ENCODE measurements at places on chromosomes 5 and 9.

DNA sequence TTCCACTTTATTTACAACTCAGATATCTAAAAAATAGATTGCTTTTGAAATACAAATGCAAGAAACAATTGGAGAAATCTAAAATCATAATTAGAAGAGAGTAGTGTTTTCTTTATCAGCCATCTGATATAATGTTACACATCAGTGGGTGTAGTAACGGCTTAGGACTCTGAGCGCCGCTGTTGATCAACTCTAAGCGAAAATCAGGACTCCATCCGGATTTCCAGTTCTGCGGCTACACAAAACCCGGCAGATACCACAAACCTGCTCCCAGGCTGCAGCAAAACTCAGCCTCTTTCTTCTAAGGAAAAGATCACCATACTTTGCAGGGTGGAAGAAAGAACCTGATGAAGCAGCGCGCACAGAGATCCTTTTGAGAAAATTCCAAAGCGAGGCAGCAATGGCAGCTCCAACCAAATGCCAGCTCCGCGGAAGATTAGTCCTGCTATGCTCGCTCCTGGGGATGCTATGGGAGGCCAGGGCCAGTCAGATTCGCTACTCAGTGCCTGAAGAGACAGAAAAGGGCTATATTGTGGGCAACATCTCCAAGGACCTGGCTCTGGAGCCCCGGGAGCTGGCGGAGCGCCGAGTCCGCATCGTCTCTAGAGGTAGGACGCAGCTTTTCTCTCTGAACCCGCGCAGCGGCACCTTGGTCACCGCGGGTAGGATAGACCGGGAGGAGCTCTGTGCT lies at the start of gene PCDHGA9:
TSS of gene PCDHGA9 (plus strand) at position 226 of the 691 bp plus-strand sequence. CDS start at position 401, 175 bp downstream.
- DNase-seq = no peak

- DNase-seq = no peak
Measured at GRCh38 chr5:135319458-135319857, 79.6 kb downstream of the MACROH2A1 start.

GRCh38 chr9:89597711-89598362 lies 7.0 kb upstream of the GADD45G start:
- no peak for DNase-seq

DNA sequence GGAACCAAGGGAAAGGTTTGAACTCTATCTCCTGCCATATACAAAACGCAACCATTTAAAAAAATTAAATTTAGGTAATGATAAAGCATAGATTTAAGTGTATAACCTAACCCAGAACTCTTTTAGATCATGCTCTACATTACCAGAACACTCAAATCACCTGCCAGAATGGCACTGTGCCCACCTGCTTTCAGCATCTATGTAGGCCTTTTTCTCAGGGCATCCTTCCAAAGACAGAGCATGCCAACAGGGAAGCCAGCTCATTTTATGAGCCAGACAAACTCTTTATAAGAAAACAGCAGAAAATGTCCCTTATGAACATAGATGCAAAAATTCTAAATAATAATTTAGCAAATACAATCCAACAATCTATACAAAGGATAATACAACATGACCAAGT lies 47.9 kb upstream of the SMAD5 start:
- DNase-seq = no peak

DNA sequence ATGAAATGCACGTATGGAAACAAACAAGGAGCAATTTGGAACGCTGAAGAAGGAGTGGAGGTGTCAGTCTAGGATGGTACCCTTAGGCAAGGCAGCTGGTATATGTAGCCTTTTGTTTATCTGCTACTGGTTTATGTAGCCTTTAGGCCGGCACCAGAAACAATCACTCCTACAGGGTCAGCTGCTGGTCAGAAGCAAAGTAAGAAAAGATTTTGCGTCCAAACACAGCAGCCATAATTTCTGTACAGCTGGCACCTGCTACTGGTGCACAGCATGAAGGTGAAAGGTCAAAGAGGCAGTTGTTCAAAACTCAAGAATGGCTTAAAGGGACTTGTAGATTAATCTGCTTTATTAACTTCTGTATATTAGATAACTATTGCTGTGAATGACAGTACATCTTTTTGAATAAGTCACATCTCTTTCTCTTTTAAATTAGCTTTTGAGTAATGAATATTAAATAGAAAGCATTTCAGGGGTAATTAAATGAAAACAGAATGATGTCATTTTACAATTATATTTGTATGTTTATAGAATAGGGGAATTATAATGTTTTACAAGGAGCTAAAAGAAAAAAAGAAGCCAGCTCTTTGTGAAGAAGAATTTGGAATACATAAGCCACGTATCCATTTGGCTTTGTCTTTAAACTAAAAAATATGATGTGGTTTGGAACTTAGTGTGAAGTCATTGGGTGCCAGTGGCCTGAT lies 33.1 kb upstream of the TLX3 start:
- no peak for DNase-seq

DNA sequence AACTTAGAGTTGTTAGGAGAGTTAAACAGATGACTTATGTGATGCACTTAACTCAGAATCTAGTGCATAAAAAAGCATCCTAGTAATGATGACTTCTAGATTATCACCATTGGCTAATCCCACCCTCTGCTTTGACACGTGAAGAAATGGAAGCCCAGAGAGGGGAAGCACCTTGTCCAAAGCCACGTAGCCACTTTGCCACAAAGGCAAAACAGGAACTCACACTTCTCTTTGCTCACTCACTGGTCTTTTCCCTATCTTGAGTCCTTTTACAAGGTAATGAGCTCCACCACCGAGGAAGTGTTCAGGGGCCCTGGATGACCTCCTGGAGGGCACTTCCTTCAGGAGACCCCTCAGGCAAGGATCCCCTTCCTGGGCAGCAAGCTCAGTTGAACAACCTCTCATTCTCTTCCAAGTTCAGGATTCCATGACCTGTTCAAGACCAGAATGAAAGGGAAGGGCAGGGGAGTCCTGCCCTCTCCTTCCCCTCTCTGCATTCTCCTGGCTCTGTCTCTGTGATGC lies 89.7 kb downstream of the HRH2 start:
- DNase-seq = no peak

GRCh38 chr5:169732841-169733240 lies 95.8 kb downstream of the DOCK2 start:
- DNase-seq = no peak

DNA sequence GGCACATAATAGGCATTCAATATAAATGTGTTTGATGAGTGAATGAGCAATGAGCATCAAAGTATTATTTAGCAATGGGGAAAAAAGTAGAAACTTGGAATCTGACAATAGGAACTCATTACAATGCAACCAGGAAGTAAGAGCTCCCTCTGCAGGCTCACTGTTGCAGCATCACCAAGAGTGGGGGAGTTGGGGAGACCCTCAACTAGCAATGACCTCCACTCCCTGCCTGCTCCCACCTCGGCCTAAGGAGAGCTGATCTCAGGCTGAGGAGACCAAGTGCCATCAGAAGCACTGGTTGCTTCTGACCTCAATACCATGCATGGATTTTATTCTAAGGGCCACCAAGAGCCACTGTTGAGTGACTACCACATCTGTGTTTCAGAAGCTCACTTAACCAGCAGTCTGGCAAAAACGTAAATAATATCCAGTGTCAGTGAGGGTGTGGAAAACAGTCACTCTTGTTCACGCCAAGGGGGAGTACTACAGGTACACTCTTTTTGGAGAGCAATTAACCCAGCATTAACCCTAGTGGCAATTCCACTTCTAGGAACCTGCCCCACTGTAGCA lies 8.0 kb downstream of the VDAC1 start:
- DNase-seq = no peak

GRCh38 chr5:91401175-91401574 lies 18.1 kb upstream of the ARRDC3 start:
- DNase-seq = no peak

DNA sequence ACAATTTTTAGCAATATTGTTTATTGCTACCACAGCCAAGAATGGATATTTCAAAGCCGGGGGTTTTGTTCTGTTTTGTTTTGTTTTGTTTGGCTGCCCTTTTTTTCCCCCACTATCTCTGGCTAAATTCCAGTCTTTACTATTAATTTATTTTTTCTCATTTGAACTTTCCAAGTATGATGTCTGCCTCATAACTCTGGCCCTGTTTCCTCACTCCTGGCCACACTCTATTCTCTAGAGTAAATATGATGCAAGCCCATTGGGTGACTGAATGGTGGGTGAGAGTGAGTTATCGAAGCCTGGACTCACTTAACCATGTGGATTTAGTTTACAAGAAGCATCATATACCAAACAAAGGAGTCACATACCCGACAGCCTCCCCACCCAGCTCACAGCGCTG lies 41.9 kb downstream of the WDR36 start:
- DNase-seq = no peak

- DNase-seq = no peak
Measured at GRCh38 chr9:125659954-125660353, 47.1 kb downstream of the MAPKAP1 start.

- DNase-seq = no peak
Measured at GRCh38 chr9:92392690-92393089, 11.7 kb downstream of the OGN start.

DNA sequence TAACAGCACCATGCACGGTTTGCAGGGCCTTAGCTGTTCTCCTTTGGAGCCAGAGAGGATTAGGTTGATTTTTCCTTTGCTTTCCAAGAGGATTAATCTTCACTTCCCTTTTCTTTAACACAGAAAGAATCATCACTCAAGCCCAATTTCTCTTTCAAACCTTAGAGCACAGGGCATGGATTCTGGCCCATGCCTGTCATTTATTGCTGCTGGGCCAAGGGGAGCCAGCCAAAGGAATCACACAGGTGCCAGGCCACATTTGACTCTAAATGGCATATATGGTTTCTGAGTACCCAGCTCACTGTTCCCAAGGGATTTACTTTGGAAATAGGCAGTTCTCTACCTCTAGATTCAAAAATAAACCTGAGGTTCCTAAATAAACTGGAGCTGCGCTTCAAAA lies 58.3 kb downstream of the FBXL7 start:
- no peak for DNase-seq

GRCh38 chr9:108086624-108087023 lies 597.1 kb upstream of the KLF4 start:
- DNase-seq = no peak

- DNase-seq = no peak
Measured at GRCh38 chr9:27059907-27060306, 49.1 kb upstream of the TEK start.

DNA sequence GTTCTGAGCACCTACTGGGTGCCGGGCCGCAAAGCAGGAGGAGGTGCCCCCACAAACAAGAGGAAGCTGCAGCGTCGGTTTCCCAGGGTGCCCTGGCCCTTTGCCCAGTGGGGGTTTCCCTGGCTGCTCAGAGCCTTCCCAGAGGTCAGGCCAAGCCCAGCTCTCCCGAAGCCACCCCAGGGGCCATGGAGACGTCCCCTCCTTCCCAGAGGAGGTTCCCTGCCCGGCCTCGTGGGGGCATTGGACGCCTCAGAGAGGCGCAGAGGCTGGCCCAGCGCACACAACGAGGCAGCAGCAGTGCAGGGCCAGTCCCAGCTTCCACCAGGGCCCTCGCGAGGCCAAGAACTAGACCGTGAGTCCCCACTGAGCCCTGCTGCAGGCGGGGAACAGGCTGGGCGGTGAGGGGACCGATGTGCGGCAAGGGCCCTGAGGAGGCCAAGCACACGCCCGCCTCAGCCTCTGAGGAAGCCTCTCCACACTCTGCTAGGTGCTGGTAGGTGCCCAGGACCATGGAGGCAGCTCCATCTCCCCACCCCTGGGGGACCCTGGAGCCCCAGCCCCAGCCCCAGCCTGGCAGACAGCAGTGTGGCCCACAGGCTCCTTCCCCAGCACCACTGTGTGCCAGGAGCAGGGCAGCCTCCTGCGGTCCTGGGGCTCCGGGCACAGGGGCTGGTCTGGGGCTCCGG lies 7.0 kb downstream of the DIPK1B start:
- no peak for DNase-seq

- no peak for DNase-seq
Measured at GRCh38 chr5:95591490-95591901, 28.4 kb upstream of the GPR150 start.

GRCh38 chr9:117777823-117778222 lies 73.6 kb downstream of the TLR4 start:
- DNase-seq = no peak

DNA sequence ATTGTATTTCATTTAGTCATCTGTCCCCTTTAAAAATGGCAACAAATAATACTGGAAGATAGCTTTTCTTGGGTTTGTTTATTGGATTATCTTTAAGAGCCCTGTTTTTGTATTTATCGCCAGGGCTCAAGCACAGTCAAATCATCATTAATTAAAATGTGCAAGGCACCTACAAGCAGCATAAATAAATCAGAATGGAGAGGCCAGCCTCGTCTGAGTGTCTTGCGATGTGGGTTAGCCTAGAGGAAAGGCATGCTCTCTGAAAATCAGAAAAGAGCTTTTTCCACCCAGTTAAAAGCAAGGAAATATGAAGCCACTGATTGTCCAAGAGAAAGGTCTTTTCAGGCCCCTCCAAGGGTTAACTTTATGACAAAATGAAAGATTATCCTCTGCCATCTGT lies 31.8 kb downstream of the ZFAND5 start:
- no peak for DNase-seq

- DNase-seq = no peak
Measured at GRCh38 chr5:134994560-134995156, 27.0 kb downstream of the CATSPER3 start.

DNA sequence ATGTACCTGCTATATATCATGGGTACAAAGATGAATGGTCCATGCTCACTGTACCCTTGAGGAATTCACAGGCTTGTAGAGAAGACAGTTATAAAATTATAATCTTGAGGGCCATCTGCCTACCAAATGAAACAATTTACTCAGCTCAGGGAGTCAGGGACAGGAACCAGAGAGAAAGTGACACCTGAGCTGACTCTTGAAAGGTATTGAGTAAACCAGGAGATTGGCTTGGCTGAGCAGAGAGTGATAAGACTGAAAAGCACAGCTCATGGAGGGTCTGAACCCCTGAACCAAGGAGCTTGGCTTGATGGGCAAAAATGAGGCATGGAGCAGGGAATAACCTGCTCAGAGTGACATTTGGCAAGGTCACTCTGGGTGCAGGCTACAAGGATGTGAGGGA lies 147.3 kb downstream of the FAM114A2 start:
- no peak for DNase-seq

GRCh38 chr9:126907058-126907457 lies 7.5 kb upstream of the RALGPS1 start:
- DNase-seq = no peak

- DNase-seq = no peak
Measured at GRCh38 chr5:90386099-90386710, 23.4 kb downstream of the CETN3 start.

GRCh38 chr9:104177003-104177611 lies 83.0 kb downstream of the SMC2 start:
- no peak for DNase-seq

DNA sequence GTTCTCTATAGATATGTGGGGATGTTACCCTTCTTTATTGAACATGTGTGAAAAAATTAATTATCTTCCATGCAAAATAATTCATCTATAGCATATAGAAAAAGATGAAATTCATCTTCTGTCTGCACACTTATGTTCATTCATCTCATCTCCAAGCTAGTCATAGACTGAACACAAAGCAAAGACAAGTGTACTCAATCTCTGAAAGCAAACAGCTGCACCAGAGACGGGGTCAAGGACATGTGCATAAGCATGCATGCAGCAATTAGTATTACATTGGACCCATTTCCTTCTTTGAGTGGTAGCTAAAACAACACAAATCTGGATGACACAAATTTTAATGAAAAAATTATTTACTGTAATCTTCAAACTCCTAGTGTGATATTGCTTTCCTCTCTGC lies 547.0 kb upstream of the COX7C start:
- no peak for DNase-seq
